ENCODE measurements at places on chromosomes 16 and 17.

GRCh38 chr17:1735834-1736347 lies 6.8 kb upstream of the SERPINF2 start:
- no peak for DNase-seq

GRCh38 chr17:76184290-76184689 lies 43.2 kb upstream of the FOXJ1 start:
- no peak for DNase-seq

DNA sequence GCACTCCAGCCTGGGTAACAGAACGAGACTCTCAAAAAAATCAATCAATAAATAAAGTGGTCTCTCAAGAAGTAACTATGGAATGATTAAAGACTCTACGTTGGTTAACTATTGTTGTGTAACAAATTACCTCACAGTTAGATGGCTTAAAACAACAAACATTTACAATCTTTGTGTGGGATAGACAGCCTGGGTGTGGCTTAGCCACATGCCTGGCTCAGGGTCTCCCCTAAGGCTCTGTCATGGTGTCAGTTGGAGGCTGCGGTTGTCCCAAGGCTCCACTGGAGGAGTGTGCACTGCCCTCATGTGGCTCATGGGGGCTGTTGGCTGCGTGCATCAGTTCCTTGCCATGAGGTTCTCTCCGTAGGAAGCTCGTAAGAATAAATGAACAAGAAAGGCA lies 294.5 kb downstream of the SNX29 start:
- no peak for DNase-seq

DNA sequence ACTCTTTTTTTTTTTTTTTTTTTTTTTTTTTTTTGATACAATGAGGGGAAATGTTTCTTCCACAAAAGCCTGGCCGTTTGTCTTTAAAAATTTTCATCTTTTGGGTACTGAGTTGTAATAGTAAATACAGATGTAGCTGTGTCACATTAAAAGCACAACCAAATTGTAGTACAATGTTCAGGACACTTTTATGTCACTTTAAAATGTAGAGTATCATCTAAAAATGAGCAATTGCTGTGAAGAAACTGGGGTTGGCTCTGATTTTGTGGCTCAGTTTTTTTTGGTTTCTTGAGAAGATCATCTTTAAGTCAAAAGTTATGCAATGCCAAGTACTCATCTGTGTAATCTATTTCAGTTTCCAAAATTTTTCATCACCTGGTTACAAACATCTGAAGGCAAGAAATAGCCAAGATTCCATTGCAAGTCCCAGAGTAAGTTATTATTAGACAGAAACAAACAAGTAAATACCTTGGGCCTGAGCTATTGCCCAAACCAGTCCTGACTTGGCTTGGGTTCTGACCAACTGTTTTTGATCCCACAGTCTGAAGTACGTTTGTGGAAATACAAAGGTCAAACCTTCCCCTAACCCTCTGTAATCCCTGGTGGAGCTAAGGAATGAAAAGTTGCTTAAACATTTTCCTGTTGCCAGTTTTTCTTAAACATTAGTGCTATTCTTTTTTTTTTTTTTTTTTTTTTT lies 717.2 kb downstream of the WWOX start:
- no peak for DNase-seq

DNA sequence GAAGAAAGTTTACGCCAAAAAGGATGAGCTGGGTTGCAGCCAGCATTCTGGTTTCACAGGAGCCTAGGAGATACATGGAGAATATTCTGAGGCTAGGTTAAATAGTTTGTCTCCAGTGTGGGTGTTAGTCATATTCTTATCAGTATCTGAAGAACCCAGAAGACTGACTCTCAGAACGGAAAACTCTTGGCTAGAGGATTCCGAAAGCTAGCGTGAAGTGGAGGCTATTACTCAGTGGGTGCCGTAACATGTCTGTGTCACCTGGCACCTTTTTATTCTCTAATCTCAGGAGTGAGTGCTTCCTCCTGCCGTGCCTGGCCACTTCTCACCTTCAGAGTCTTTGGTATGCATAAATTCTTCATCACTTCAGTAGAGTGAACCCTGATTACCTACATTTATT lies 199.5 kb downstream of the WWOX start:
- no peak for DNase-seq

DNA sequence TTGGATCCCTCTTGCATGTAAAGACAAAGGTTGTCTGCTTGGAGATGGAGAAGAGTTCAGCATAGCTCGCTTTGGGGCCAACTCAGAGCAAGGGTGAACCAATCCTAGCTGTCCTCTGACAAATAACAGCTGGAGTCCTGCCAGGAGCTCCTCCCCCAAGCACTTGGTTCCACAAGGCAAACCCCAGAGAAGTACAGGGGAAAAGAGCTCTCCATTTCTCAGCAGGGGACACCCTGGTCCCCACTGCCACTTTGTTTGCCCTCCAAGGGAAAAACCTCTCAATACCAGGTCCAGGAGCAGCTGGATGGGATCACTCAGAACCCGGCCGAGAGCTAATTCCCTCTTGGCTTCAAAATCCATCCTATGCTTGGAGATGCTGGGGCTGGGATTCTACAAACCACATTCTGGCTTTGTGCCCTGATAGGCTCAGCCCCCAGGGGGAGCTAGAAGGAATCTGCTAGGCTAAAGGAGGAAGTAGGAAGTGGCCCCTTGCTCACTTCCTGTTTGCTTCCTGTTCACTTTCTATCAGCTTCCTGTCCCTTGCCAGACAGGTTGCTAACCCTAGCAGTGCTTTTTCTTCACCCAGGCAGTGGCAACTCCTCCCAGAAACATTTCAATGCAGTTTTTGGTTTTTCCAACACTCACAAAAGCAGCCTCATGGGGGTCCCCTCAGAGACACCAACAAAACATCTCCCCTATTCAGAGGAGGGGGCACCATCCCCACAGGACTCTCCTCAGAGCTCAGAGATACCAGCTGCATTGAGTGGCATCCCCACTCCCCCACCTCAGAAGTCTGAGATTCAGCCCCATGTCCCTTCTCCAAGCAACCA lies 30.7 kb downstream of the CDRT4 start:
- DNase-seq: no peak
